ENCODE measurements at places on chromosomes 5 and 9. TPM values are rescaled to one million over a fixed set of nuclear protein-coding genes. Genes with fewer than 3 reads are reported as not detected.

Gene ANKRD18A
- polyA plus RNA-seq, result 0.03 TPM

Gene FST
- polyA plus RNA-seq, result 1.1 TPM

Gene ECM2
- polyA plus RNA-seq, result 1.4 TPM

Gene TRIM14
- polyA plus RNA-seq, result 0.13 TPM

Gene UBE2R2
- polyA plus RNA-seq, result 20.3 TPM

DNA sequence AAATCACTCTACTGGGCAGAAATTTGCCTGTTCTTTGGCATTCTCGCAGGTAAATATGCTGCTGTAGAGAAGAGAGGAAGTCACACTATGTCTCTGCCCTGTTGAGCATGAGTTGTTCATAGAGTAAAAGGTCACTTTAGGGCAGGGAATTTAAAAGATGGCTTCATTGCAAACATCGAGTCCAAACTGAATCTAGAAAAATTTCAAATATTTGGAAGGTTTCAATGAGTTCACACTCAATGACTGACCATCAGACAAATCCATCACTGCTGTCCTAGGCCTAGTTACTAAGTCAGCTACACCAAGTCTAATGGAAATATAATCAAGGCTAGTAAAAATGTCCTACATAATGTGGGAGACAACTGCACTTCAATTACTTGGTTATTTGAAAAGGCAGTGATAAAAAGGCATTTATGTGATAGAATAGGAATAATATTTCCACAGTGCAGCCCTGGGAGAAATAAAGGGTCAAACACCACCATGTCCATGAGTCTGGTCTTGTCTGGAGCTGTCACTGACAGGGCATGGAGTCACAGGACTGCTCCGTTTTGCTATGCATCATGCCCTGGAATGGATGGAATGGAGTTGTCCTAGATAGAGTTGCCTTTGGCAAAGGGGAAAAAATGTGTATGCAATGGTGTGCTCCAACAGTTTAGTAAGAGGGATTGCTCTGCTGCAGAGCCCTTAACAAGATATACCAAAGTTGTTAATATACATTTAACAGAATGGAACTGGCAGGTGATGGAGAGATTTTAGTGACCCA is 218.5 kb upstream of the DAPK1 start:
- DNase-seq, result no peak

DNA sequence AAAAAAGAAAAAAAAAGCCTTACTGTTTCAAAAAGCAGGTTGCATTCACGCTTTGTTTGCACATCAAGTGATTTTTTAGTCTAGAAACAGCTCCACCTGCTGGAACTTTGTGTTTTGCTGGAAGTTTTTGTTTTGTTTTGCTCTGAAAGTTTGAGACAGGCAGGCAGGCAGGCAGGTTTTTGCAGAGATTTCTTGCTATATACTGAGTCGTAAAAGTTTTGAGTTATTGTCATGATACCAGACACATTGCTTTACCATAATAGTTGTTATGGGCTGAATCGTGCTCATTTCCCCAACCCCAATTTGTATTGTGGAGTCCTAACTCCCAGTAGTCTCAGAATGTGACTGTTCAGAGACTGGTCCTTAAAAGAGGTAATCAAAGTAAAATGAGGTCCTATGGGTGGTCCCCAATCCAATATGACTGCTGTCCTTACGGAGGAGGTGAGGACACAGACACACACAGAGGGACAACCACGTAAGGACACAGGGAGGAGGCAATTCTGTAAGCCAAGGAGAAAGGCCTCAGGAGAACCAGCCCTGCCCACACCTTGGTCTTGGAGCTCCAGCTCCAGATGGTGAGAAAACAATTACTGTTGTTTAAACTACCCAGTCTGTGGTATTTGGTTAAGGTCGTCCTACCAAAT is 20.9 kb downstream of the OR2Y1 start:
- no peak for DNase-seq

DNA sequence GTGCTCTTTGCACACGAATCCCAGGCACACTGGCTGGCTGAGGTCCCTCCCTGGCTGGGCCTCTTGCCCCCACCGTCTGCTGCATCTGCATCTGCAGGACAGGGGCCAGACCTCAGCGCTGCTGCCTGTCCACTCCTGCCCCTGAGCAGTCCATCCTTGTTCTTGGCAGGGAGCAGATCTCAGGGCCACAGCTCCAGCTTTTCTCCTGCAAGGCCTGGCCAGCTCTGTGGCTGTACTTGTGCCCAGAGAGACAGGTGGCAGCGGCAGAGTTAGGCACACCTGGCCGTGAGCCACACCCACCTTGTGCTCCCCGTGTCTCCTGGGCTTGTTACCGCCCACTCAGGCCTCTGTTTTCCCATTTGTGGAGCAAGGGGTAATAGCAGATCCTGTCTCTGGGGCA is 13.9 kb downstream of the NEK6 start:
- DNase-seq, result no peak

DNA sequence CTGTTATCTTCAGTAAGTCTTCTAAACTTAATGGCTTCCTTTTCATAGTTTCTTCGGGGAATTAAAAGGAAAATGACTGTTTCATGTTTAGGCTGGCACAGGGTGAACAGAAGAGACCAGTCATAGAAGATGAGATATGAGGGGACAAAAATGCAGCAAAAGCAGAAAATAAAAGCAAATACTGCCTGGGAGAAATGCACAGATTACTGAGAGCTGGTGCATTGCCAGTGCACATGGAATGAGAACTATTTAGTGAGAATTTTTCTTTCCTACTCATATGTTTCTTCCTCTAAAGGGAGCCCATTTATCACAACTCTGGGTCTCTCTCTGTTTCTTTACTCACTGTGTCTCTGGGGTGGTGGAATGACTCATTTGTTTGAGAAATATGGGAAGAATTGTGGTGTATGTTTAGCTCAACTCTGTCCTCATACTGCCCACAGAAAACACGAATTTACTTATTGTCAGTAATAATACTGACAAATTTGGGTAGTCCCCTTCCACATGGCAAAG is 25.9 kb upstream of the ANKRD55 start:
- DNase-seq, result no peak

DNA sequence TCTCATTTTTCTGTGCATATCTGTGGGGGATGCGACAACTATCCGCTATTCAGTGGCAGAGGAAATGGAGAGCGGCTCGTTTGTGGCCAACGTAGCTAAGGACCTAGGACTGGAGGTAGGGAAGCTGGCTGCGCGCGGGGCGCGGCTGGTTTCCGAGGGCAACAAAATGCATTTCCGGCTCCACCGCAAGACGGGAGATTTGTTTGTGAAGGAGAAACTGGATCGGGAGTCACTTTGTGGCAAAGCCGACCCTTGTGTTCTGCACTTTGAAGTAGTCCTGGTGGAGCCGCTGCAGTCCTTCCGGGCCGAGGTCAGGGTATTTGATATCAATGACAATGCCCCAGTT is 320 bp downstream of the PCDHB1 start:
- no peak for DNase-seq

- no peak for DNase-seq
Measured at GRCh38 chr5:35771300-35771699, 85.4 kb upstream of the IL7R start.

DNA sequence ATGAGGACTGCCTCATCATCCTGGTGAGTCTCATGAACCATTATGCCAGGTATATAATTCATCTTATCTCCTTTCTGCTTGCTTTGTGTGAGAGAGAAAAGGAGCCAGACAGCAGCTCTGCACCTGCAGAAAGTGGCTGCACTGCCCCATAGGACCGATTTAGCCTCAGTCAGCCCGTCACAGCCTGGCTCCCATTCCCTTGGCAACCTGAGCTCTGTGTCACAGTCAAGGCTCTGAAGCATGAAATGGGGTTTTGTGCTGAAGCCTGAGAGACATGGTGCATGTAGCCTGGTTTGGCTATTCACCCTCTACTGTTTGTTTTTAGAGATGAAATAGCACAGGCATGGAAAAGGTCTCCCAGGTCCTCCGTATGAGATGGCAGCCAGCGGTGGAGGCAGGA is 198.3 kb downstream of the KCTD16 start:
- no peak for DNase-seq

- DNase-seq, result no peak
Measured at GRCh38 chr5:2767089-2767488, 15.6 kb upstream of the IRX2 start.

- DNase-seq, result peak; percentile 53
Measured at GRCh38 chr5:138138949-138139780, at the start of gene NME5. NME5 (minus strand) TSS chr5:138139428; CDS start chr5:138138780, 648 bp downstream.

GRCh38 chr5:129057329-129057728 is 37.2 kb upstream of the ISOC1 start:
- DNase-seq, result no peak
